Myocyte (in vitro differentiated cells): ENCODE measurements at places on chromosomes 6 and 20. TPM values are rescaled to one million over a fixed set of nuclear protein-coding genes. Genes with fewer than 3 reads are reported as not detected.
A peak's percentile ranks its signal among the peaks of the same experiment; 100 is the strongest.

GRCh38 chr20:4444404-4444803 lies 277.3 kb upstream of the PRND start:
- peak; percentile 62 for DNase-seq

DNA sequence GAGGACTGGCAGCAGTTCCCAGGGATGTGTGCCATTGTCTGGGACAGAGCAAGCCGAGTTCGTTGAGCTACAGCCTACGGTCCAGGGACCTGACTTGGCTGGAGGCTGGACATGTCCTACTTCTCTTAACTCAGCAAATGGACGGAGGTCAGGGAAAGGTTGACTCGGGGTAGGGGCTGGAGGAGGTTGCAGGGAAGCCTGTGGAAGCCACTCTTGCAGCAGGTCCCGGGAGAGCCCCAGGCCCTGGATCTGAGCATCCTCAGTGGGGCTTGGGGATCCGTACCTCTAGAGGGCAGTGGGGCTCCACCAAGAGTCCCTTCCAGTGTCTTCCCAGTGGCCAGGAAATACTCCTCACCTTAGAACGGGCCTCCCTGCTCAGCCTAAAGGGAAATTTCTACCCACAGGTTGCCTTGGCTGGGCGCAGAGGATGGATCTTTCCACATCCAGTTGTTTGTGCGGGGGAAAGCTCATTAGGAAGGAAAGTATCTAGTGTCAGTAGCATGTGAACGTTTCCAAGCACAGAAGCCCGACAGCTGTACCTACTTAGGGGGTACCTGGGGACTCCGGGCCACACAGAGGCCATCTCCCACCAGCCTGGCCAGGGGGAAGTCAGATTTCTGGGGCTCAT lies 170.2 kb downstream of the NFATC2 start:
- peak; percentile 63 for DNase-seq

GRCh38 chr20:10921491-10922010 lies 247.8 kb upstream of the JAG1 start:
- DNase-seq, result no peak

DNA sequence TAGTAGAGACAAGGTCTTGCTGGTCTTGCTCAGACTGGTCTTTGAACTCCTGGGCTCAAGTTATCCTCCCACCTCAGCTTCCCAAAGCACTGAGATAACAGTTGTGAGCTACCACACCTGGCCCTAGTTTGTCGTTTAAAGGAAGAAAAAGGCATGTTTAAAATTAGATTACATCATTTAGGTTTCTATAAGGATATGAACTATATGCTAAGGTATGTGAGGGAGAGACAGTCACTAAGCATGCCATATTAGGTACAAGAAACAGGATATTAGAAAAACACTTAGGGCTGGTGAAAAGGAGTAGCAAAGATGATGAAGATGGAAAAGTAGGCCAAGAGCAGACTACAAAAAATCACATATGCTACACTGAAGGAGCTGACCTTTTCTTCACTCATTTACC lies 106.4 kb downstream of the ASCC3 start:
- DNase-seq, result no peak

Gene ASIP
- total RNA-seq, result not detected in 2 replicates

Gene ARID1B
- total RNA-seq, result 23.3 and 26.2 TPM in 2 replicates

Gene LY6G6D
- not detected in 2 replicates for total RNA-seq

- no peak for DNase-seq
These were observed 79.1 kb upstream of the ANKEF1 start for GRCh38 chr20:9955646-9956045.

Gene PHACTR3
- total RNA-seq, result not detected in 2 replicates

Gene SMLR1
- total RNA-seq, result not detected in 2 replicates

DNA sequence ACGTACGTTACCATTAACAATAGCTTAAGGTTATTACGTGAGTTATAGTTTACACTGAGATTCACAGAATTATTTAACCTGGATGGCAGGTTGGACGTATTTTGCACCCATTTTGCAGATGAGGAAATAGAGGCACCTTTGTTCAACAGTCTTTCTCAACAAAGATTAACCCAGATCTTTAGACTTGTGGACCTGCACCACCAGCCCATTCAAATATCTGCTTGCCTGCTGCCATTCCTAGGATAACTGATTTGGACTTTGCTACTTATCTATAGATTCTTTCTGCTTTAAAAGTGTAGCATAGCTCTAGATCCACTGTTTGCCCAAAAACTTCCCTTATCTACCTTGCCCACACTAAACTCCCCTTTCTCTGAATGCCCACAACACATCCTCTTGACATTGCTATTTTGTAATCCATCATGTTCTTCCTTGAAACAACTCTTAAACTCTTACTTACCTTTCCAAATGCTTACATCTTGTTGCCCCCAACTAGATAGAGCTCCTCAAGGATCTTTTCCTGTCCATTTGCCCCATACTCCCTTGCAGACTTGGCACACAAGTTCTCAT lies 56.4 kb upstream of the TNFAIP3 start:
- DNase-seq, result no peak

- DNase-seq, result peak; percentile 58
These were observed 18.4 kb upstream of the AKAP7 start for GRCh38 chr6:131116755-131117360.

DNA sequence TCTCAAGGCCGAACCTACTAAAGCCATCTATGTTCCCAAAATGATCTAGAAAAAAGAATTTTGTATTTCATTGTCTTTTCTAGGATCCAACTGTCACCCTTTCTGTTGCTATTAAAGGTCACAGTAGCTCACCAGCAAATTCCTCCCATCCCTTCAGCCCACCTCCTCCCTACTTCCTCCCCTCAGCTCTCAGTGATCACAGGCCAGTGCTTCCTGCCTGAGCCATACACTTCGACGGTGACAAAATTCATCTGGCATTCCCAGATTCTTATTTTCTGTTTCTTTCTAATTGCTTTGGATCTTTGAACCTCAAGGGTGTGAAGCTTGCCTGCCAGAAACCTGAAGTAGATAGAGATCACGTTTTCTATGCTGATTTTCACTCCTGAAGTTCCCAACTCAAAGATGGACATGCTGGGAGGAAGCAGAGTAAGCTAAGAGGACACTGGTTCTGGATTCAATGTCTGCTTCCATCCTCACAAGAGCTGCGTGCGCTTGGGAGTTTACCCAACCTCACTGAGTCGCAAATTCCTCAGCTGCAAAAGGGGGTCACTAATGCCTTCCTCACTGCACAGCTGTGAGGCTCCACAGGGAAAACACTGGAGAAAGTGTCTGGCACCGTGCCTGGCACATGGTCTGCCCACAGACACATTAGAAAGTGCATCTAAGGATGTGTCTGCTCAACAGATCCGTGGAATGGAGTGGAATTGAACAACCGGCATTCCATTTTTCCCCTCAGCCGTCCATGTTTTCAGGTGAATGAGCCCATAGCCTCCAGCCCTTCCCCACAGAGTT lies 34.5 kb downstream of the MDGA1 start:
- peak; percentile 64 for DNase-seq

DNA sequence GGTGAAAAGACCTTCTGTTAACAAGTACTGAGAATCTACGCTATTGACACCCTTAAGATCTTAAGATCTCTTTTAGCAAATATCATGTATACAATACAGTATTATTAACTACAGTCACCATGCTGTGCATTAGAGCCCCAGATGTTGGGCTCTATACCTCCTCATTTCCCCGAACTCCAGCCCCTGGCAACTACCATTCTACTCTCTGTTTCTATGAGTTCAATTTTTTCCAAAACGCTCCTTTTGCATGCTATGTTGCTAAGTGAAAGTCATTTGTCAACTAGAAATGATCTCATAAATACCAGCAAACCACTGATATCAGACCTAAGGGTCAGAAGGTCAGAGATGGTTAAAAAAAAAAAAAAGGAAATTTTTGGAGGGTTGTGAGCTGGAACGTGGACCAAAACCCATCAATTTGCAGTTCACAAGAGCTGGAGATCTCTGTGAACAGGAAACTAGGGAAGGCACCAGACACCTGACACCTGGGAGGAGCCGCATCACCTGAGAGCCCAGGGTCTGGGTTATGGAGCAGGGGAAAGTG lies 122.0 kb upstream of the KCNK16 start:
- no peak for DNase-seq

Gene CPXM1
- not detected in 2 replicates for total RNA-seq

DNA sequence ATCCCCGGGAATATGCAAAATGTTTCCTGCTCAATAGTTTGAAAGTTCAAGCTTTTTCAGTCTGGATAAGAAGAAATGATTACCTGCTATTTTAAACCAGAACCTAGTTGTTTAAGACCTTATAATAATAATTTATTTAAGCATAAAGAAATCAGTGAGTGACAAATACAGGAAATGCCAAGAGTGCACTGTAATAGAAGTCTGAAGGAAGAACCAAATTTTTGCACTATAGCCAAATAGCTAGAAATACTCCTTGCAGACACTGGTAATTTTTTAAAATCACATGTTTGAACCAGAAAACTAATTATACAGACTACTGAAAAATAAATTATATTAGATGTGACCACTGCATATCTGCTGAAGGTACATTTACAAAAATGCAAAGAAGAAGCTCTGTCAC lies 93.2 kb downstream of the MMS22L start:
- no peak for DNase-seq

GRCh38 chr6:41824571-41825569 lies 37.4 kb downstream of the TOMM6 start:
- peak; percentile 53 for DNase-seq

DNA sequence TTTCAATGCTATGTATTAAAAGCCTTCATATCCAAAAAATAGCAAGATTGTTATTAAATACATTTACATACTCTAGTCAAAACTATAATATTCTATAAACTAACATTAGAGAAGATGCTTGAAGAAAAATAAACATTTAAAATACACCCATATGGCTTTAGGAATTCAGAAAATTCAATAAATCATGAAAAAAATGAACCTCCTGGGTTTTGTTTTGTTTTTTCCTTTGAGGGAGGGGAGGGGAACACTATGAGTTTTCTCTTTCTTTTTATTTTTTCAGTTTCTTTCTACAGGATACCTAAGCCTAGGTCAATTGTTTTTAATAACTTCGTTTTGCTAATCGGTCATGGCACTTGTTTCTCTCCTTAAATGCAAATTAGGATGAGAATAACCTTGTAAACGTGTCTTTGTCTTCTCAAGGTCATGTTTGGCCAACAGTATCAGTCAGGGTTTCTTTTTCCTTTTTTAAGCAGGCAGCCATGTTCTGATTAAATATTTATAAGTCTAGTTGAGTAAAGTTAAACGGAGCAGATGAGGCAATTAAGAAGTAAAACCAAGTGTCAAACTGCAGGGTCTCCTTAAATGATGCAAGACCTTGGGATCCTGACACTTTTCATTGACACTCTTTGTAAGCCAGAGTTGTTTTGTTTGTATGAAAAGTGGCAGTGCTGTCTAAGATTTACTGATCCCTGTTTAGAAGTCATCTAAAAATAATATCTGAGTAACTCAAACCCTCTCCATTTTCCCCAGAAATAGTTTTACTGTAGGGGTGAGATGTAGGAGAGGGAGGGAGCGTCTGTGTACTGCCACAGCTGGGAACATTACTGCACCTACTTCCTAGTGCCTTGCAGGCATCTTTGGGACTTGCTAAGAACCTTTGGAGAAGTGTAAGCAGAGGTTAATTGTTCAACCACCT lies 392.3 kb downstream of the PLCB1 start:
- no peak for DNase-seq

GRCh38 chr6:30881392-30882203 lies 2.7 kb upstream of the DDR1 start:
- DNase-seq, result peak; percentile 79

- DNase-seq, result peak; percentile 16
These were observed 39.7 kb upstream of the TULP1 start for GRCh38 chr6:35552285-35552917.

- DNase-seq, result no peak
These were observed 170.8 kb upstream of the GMDS start for GRCh38 chr6:2416128-2416712.

DNA sequence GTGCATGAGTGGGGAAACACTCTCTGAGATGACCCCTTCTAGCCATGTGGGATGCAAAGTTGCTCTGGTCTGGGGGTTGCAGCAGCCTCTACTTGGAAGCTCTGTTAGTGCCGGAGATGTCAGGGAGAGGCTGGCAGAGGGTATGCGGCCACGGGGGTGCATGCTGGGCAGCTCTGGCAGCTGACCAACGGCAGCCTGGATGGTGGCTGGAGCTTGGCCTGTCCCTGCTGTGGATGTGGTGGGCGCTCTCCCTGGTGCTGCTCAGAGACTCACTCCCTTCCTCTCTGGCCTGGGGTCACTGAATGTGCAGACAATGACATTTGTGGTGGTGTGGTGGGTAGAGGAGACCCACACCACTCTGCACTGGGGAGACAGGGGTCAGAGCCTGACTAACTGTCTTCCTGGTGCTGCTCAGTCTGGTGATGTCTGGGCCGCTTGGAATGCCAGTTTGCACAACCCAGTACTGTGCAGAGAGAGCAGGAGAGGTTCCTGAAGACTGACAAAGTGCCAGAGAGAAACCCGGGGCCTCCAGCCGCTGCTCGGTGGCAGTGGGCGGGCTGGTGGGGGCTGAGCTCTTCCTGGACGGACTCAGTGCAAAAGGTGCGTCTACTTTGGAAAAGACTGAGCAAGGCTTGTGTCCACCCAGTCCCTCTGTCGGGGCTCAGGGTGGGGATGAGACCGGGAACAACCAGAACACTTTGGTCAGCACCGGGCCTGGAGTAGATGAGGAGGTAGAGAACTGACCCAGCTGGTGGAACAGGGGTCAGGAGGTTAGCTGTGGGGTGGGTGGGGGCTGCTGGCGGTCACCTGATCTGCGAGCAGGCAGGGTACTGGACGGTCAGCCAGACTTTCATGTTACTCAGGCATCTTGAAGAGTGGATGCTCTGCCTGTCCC lies 2.7 kb downstream of the MYT1 start:
- DNase-seq, result peak; percentile 39

Gene POU5F1
- 1.4 and 2.5 TPM in 2 replicates for total RNA-seq

Gene ABHD12
- 36.1 and 40.4 TPM in 2 replicates for total RNA-seq

- no peak for DNase-seq
These were observed 25.2 kb downstream of the MANBAL start for GRCh38 chr20:37314617-37315016.

Gene SLC22A2
- not detected in 2 replicates for total RNA-seq

Gene ZNF133
- total RNA-seq, result 9.0 and 16.4 TPM in 2 replicates

DNA sequence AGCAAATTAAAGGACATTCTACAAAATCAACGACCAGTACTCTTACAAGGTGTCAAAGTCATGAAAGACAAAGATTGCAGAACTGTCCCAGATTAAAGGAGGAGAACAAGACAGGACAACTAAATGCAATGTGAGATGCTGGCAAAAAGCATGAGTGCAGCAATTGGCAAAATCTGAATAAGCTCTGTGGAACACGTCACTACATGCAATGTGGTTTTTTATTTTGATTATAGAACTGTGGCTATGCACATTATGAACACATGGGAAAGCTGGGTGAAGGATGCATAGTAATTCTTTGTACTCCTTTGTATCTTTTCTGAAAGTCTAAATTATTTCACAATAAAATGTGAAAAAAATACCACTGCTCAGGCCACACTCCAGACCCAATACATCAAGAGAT lies 509.4 kb downstream of the KIF16B start:
- no peak for DNase-seq

DNA sequence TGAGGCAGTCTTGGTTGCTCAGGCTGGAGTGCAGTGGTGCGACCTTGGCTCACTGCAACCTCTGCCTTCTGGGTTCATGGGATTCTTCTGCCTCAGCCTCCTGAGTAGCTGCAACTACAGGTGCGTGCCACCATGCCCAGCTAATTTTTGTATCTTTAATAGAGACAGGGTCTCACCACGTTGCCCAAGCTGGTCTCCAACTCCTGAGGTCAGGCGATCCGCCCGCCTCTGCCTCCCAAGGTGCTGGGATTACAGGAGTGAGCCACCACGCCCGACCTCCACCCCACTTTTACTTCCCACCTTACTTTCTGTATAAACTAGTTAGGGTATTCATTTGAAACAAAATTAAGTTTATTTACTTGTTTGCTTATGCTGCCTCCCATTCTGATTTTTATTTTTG lies 86.5 kb downstream of the NCOA3 start:
- DNase-seq, result no peak

- no peak for DNase-seq
These were observed 112.6 kb upstream of the TRAF3IP2 start for GRCh38 chr6:111718326-111718725.
